ENCODE measurements at places on chromosomes 12 and 14. TPM values are rescaled to one million over a fixed set of nuclear protein-coding genes. Genes with fewer than 3 reads are reported as not detected.

The RIPK3 gene
- not detected for total RNA-seq

The SLC39A2 gene
- not detected for total RNA-seq

The FNTB gene
- 24.9 TPM for total RNA-seq

The CEBPE gene
- total RNA-seq, result not detected

The SBNO1 gene
- total RNA-seq, result 17.0 TPM

The NPFF gene
- not detected for total RNA-seq

The PRIMA1 gene
- 0.43 TPM for total RNA-seq

The PAPLN gene
- 7.1 TPM for total RNA-seq

The AMN gene
- total RNA-seq, result 0.21 TPM

The EXOC3L4 gene
- 1.0 TPM for total RNA-seq

The RTL1 gene
- 0.31 TPM for total RNA-seq

The NELL2 gene
- total RNA-seq, result not detected

The PTPN6 gene
- 12.8 TPM for total RNA-seq

The FSCB gene
- not detected for total RNA-seq

The NRIP2 gene
- not detected for total RNA-seq

The NPAS3 gene
- not detected for total RNA-seq

The IL23A gene
- 0.70 TPM for total RNA-seq

The GPRC5D gene
- not detected for total RNA-seq

The PTCSC3 gene
- total RNA-seq, result not detected

The P2RX7 gene
- not detected for total RNA-seq

The KRT3 gene
- not detected for total RNA-seq

The INHBE gene
- not detected for total RNA-seq

The KLHL33 gene
- not detected for total RNA-seq

The ARHGEF25 gene
- 6.3 TPM for total RNA-seq

The DGKA gene
- total RNA-seq, result 19.1 TPM

The DPPA3 gene
- total RNA-seq, result not detected

The RAD9B gene
- total RNA-seq, result 0.13 TPM

The CLMN gene
- 5.5 TPM for total RNA-seq

The RNASE2 gene
- total RNA-seq, result not detected

The SYT1 gene
- 6.2 TPM for total RNA-seq

The CFAP251 gene
- 0.88 TPM for total RNA-seq

The MYF6 gene
- not detected for total RNA-seq

The SLC24A4 gene
- total RNA-seq, result 0.21 TPM

The RAP1B gene
- total RNA-seq, result 188 TPM

The RERG gene
- total RNA-seq, result 0.18 TPM

The SP7 gene
- total RNA-seq, result not detected

The TPPP2 gene
- not detected for total RNA-seq

The IAPP gene
- not detected for total RNA-seq

The METTL17 gene
- 71.9 TPM for total RNA-seq

The CACNA1C gene
- total RNA-seq, result 0.09 TPM

The TSPAN8 gene
- 0.69 TPM for total RNA-seq

The ALDH2 gene
- 62.6 TPM for total RNA-seq

The NXPH4 gene
- 2.7 TPM for total RNA-seq

The KRT8 gene
- 4,320 TPM for total RNA-seq

The CAPZA3 gene
- not detected for total RNA-seq

The CFL2 gene
- total RNA-seq, result 77.4 TPM

The AQP5 gene
- not detected for total RNA-seq

The CLEC7A gene
- not detected for total RNA-seq

The LBHD2 gene
- 0.50 TPM for total RNA-seq

The ADAM20 gene
- total RNA-seq, result not detected

The ARMH4 gene
- total RNA-seq, result 0.62 TPM

All from A549 treated with ZK216348 at 1 μM for 4 hours (cell line).